ENCODE measurements at places on chromosomes 6 and 20.

DNA sequence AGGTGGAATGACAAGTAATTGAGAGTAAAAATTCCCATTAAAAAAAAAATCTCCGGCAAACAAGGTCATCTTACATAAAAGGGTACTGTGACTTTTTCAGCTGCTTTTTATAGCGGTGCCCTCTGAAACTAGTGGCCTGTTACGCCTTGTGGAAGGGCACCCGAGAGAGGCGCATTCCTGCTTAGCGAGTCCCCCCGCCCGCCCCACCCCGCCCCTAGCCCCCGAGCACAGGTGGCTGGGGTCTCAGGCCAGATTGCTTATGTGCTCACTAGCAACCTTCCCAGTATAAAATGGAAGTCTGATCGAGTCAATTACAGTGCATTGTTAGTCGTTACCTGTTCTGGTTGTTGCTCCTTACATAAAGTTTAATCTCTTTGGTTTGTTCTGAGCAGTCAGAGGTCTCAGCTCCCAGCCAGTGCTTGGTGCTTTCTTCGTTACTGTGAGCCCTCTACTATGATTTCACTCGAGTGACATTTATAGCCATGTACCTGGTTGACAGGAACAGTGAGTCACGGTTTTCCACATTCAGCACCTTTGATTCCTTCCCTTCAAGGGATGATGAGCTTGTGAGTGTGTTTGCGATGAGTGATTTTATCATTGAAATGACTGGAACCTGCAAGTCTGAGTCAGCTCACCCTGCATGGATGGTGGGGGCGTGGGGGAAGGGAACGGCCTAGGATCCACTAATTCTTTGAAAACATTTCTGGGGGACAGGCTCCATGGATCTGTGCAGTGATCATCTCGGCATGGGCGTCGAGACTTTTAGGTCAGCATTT, 47.6 kb downstream of the ZDHHC14 start:
- DNase-seq, result no peak

GRCh38 chr20:13264907-13265306, 43.8 kb downstream of the ISM1 start:
- no peak for DNase-seq

DNA sequence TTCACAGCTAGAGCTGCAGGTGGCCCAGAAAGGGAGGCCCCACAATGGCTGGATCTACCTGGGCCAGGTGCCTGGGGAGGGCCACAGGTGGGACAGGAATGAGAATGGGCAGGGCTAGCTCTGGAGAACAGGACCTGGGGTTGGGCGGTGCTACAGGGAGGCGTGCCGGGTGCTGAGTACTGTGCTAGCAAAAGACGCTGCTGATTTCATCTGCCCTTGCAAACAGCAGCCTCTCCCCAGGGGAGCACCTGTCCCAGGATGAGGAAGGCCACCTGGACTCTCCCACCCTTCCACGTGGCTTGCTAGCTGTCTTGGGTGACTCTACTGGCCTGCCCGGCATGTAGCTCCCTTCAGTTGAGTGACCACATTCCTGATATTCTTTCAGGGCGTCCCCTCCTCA, 6.6 kb upstream of the YTHDF1 start:
- no peak for DNase-seq

- no peak for DNase-seq
These were observed 24.5 kb downstream of the CST8 start for GRCh38 chr20:23515250-23515939.

DNA sequence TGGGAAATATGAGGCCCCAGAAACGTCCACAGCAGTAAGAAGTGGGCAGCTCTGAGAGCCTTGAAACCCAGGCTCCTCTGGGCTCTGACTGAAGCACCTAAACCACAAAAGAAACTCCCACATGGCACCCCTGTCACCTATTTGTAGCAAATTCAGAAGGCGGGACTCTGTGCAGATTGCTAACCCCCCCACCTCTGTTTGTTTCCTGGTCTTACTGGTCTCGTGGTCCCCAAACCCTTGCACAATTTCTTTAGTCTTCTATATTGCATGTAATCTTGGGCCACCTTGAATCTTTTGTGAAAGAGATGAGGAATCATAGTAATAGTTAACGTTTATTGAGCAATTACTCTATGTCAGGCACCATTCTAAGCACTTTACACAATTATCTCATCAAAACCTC, 154.3 kb downstream of the PREX1 start:
- DNase-seq, result no peak

- no peak for DNase-seq
These were observed 55.7 kb downstream of the LRRC1 start for GRCh38 chr6:53850527-53850926.

DNA sequence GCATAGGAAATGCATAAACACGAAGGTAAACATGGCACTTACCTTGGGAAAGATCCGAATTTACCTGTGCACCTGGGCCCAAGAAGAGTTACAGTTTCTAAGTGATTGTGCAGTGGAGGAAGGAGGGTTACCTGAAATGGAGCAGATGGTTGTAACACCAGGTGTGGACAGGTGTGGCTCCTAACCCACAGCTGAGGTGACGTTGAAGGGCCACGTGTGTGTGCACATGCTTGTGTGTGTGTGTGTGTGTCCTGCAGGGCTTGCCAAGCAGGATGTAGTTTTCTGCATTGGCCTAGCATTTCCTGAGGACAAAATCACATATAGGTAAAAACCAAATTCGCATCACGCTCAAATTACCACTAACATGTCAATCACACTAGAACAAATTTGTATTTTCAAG, 240.8 kb downstream of the ANKRD60 start:
- no peak for DNase-seq

DNA sequence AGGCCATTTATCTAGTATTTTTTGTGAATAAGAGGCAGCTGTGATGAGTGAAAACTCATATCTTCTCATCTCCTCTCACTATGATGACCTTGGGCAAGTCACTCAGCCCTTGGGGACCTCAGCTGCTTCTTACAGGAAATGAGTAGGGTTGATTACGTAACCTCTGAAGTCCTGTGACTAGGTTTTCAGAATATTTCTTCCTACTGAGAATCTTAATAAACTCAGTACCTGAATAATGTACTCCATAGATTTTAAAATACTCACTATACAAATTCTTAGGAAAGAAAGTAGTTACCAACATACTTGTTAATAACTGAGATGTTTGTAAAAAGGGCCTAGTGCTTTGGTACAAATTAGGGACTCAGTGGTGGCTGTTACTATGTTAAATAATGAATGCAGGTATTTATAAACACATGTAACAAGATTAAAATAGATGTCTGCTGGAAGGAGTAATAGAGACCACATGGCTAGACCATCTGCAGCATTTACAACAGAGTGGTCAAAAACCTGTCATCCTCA, 60.9 kb downstream of the RPRD1B start:
- DNase-seq, result no peak

DNA sequence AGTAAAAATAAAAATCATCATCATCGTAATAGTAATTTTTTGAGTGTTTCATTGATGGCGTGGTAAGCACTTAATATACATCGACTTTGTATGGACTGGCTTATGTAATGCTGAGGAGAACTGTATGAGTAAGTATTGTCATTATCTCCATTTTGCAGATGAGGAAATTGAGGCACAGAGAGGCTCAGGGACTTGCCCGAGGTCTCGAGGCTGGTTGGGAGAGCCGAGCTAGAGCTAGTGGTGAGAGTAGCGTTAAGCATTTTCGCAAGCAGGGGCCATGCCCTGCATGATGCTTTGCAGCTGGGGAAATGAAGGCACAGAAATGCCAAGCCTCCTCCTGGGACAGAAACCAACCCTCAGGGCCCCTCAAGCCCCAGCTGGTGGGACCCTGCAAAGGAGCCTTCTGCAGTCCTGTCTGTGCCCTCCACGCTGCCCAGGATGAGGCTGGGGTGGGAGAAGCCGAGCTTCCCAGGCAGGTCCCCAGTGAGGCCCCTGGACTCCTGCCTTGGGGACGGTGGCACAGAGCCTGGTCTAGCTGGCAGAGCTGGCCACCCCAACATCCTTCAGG, 31.1 kb upstream of the STX16 start:
- DNase-seq, result no peak

- no peak for DNase-seq
These were observed 93.6 kb upstream of the ADGRF1 start for GRCh38 chr6:47135772-47136171.

GRCh38 chr20:38935967-38936407, 9.8 kb downstream of the FAM83D start:
- no peak for DNase-seq

DNA sequence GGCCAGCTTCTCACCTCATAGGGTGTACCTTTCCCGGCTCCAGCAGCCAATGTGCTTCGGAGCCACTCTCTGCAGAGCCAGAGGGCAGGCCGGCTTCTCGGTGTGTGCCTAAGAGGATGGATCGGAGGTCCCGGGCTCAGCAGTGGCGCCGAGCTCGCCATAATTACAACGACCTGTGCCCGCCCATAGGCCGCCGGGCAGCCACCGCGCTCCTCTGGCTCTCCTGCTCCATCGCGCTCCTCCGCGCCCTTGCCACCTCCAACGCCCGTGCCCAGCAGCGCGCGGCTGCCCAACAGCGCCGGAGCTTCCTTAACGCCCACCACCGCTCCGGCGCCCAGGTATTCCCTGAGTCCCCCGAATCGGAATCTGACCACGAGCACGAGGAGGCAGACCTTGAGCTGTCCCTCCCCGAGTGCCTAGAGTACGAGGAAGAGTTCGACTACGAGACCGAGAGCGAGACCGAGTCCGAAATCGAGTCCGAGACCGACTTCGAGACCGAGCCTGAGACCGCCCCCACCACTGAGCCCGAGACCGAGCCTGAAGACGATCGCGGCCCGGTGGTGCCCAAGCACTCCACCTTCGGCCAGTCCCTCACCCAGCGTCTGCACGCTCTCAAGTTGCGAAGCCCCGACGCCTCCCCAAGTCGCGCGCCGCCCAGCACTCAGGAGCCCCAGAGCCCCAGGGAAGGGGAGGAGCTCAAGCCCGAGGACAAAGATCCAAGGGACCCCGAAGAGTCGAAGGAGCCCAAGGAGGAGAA, 10.5 kb downstream of the GNAS-AS1 start:
- DNase-seq, result no peak

DNA sequence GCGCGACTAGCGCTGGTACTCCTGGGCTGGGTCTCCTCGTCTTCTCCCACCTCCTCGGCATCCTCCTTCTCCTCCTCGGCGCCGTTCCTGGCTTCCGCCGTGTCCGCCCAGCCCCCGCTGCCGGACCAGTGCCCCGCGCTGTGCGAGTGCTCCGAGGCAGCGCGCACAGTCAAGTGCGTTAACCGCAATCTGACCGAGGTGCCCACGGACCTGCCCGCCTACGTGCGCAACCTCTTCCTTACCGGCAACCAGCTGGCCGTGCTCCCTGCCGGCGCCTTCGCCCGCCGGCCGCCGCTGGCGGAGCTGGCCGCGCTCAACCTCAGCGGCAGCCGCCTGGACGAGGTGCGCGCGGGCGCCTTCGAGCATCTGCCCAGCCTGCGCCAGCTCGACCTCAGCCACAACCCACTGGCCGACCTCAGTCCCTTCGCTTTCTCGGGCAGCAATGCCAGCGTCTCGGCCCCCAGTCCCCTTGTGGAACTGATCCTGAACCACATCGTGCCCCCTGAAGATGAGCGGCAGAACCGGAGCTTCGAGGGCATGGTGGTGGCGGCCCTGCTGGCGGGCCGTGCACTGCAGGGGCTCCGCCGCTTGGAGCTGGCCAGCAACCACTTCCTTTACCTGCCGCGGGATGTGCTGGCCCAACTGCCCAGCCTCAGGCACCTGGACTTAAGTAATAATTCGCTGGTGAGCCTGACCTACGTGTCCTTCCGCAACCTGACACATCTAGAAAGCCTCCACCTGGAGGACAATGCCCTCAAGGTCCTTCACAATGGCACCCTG, 1.6 kb downstream of the TPBG start:
- DNase-seq, result no peak

- DNase-seq, result no peak
These were observed 44.1 kb downstream of the SNX9 start for GRCh38 chr6:157867155-157867559.

DNA sequence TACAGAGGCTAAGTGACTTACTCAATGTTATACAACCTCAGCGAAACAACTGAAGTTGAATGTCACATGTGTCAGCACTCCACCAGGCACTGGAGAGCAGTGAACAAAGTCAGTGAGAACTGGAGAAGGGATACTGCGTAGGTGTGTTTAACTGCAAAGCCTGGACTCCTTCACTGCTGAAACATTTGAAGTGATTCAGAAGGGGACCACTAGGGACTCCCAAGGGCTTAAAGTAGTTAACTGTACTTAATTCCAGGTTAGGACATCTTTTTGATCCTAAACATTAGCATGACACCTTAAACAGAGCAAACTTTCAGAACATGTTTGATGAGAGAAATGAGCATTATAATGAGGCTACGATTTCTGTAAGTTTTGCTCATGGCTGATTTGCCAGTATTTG, 45.0 kb upstream of the ZBTB24 start:
- no peak for DNase-seq

DNA sequence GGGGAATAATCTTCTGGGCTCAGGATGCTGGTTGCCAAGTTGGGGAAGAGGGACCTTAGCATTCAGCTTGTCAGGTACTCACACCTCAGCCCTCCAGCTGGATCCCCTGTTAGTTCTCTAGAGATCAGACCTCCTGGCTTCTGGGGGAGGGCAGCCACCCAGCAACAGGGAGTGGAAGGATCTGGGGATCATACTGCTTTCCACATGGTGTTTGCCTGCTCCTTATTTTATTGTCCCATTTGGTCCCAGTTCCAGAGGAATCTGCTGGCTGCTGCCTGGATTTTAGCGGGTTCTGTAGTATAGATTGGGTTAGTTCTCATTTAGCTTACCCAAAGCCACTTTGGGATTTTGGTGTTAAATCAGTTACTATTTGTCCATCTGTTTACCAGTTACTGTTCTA, 29.3 kb downstream of the KAT14 start:
- no peak for DNase-seq

- DNase-seq, result no peak
These were observed 64.9 kb upstream of the PAX1 start for GRCh38 chr20:21640556-21640955.

DNA sequence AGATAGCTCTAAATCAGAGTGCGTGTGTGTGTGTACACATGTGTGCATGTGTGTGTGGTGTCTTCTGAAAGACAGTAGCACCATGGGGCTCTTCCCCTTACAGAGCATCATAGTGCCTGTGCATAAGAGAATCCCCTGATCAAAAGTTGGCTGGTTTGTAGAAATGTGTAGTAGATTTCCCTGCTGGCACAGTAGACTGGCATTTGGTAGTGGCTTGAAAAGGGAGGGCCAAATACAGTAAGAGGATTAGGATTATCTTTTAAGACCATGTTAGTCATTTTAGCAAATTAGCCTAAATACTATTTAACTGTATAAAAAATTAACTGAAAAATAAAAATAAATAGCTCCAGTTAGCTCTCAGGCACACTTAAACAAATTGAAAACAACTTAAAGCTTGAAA, 112.6 kb downstream of the B3GAT2 start:
- DNase-seq, result no peak

DNA sequence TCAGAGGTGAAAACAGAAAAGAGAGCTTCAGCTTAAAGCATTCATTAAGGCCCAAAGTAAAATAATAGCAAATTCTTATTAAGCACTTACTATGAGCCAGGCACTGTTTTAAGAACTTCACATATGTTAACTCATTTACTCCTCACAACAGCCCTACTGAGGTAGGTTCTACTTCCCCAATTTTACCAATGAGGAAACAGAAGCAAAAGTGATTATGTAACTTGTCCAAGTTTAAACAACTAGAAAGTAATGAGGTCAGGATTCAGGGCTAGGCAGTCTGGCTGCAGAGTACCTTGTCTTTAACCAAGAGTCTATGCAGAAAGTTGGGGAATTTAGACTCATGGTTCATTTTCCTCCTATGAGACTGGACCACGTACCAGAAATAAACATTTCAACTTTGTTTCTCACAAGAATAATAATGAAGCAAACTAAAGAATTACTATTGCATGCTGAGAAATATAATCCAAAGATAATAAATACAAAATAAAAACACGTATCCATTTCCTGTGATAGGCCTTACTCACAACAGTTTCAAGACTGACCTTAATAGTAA, 3.8 kb downstream of the COL21A1 start:
- no peak for DNase-seq
